ENCODE measurements at places on chromosomes 1 and 21. TPM values are rescaled to one million over a fixed set of nuclear protein-coding genes. Genes with fewer than 3 reads are reported as not detected.

SLC25A34 gene
- 1.8 TPM for total RNA-seq

DNA sequence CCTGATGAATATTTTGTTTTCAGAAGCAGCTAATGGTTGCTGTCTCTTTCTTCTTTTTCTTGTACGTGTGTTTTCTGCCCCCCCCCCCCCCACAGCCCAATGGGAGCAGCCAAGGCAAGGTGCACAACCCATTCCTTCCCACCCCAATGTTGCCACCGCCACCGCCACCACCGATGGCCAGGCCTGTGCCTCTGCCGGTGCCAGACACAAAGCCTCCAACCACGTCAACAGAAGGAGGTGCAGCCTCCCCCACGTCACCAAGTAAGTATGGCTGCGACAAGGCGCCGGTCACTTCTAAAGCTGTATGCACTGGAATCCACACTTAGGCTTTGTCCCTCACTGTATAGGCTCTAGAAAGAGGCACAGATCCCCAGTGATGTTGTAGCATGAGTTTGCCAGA is 318.5 kb downstream of the TM2D1 start:
- no peak for DNase-seq

- no peak for DNase-seq
Observed at GRCh38 chr1:64122588-64122987, 80.8 kb upstream of the UBE2U start.

DNA sequence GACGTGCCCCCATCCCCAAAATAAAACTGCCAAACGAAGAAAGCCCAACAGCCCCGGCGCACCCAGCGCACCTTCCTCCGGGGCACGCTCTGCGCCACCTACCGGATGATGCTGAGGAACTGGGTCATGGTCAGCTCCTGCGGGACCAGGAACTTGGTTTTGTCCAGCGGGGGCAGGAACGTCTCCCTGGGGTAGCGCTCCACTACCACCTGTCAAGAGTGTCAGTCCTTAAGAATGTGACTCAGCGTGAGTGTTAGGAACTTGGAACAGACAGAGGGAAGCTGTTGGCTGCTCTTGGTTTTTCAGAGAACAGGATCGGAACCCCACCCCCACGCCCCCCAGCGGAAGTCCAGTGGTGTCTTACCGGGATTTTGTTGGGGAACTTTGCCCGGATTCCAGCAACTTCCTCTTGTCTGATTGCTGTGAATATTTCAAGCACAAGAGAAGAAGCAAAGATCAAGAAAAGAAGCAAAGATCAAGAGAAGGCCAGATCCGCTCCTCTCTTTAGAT is 431 bp downstream of the MAP1LC3C start:
- peak; percentile 23 for DNase-seq

DNA sequence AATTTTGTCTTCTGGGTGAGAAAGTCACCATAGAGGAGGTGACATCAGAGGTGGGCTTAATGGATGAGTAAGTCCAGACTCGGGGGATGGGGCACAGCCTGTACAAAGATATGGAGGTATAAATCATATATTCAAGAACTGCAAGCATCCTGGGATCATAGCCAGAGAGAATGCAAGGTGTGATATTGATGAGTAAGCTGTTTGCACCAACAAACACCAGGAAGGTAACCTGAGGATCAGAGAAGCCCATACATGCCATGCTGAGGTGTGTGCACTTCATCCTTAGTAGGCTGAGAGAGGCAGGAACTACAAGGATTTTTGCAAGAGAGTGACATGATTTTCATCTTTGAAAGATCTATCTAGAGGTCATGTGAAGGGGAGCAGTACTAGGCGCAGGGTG is 306.4 kb downstream of the HHAT start:
- no peak for DNase-seq

DNA sequence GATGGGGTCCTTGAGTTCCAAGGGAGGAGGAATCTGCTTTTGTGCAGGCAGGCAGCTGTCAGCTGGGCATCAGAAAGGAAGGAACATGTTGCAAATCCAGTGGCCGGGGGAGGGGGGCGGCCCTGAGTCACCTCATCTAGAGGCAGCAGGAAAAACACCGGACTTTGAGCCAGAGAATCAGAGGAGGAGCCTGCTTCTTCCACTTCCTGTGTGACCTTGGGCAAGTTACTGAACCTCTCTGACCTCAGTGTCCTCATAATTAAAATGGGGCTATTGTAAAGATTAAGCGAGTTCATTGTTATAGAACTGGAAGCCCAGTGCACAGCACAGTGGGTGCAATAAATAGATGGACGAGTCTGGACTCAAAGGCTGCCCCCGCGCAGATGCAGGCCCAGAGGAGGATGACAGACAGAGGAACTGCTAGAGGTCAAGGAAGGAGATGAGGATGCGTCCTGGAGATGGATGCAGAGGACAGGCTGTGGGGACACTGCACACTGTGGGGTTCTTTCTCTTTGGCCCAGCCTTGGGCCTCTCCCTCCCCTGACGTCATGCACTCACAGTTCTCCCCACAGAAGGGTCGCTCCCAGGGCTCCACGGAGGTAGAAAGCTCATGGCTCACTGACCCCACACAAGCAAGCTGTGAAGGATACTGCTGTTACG is 714.3 kb downstream of the MATN1 start:
- no peak for DNase-seq

Measured in activated T-helper 1 cell treated with anti-CD3 and anti-CD28 coated beads, Interleukin-12 subunit alpha, Interleukin-12 subunit beta, Interleukin-2, Interleukin-4 antibody, amounts not matched to agents 30 ng/mL and 10 ng/mL and 1 ng/mL, durations not matched to agents 14 hours and 24 hours and 36 hours (primary cell).